Fibroblast of the aortic adventitia (primary cell): ENCODE measurements at places on chromosomes 1 and 21. TPM values are rescaled to one million over a fixed set of nuclear protein-coding genes. Genes with fewer than 3 reads are reported as not detected.

Gene C1orf105
- not detected in 2 replicates for total RNA-seq

Gene TFF2
- total RNA-seq, result not detected in 2 replicates

Gene OR2L13
- not detected in 2 replicates for total RNA-seq

Gene MSTO1
- 14.0 and 30.5 TPM in 2 replicates for total RNA-seq

GRCh38 chr1:112852276-112852675 lies 103.7 kb downstream of the SLC16A1 start:
- DNase-seq, result no peak

DNA sequence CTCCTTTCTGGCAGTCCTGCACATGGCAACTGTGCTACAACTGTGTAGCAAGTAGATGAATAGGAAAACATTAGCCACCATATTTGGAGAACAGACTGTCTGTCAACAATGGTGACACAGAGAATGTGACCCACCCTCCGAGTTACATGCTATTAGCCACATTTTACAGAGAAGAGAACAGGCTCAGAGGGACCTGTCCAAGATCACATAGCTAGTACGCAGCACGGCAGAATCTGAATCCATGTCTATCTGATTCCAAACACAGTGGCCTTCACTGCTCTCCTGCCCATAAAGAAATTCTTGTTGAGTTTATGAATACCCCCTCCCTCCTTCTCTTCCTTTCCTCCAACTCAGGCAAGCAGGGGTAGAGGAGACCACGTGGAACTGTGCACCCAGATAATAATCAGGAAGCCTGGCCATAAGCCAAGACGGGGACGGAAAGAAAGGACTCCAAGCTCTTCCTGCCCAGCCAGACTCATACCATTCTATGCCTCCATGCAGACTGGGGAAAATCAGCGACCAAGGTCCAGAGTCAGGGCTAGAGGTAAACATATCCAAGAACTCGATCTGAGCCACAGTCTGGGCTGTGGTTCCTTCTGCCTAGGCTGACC lies 78.8 kb downstream of the TRABD2B start:
- DNase-seq, result no peak

- no peak for DNase-seq
Measured at GRCh38 chr21:45467221-45467779, 62.3 kb downstream of the COL18A1 start.

GRCh38 chr1:1150100-1150499 lies 23.6 kb upstream of the TTLL10 start:
- no peak for DNase-seq

DNA sequence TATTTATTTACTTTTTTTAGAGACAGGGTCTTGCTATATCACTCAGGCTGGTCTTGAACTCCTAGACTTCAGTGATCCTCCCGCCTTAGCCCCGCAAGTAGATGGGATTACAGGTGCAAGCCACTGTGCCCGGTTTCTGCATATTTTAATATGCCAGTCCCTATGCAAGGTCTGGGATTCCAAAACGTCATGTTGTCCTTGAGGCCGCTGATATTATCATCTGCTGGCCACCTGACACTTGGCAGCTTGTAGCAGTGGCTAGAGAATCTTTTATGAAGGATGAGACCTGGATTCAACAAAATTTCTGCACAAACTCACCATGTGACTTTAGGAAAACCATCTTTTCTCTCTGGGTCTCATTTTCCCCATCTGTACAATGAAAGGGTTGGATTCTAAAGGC lies 32.9 kb upstream of the OSBPL9 start:
- DNase-seq, result no peak

- peak; percentile 85 for DNase-seq
Measured at GRCh38 chr1:218299416-218299815, 14.3 kb downstream of the RRP15 start.

DNA sequence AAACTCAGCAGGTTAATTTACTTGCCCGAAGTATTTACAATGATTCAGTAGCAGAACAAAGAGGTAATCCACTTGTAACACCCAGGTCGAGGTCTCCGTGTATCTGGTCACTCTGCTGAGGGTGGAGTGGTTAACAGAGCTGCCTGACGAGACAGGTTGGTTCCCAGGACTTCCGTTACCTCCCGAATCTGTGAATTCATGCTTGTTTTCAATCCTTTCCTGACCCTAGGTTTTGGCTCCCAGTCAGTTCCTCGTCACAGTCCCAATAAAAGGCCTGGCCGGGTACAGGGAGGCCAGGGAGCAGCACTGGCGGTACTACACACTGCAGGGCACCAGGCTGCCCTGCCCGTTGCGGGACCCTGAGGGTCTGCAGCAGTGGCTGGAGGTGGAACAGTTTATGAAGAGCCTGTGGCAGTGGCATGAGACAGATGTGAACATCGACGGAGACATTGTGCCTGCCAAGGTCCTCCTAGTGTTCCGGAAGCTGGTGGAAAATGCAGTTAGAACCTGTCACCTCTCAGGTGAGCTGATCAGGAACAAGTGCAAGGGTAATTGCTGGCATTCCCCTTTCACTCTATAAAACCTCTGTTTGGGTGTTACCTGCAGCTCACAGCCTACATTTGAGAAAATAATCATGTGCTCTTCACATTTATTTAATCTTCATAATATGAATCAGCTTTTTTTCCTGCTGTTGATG lies 12.8 kb downstream of the MAB21L3 start:
- DNase-seq, result no peak

- no peak for DNase-seq
Measured at GRCh38 chr1:53467391-53467790, 8.2 kb downstream of the DMRTB1 start.

GRCh38 chr1:12433323-12434053 lies 184.5 kb downstream of the DHRS3 start:
- peak; percentile 72 for DNase-seq

DNA sequence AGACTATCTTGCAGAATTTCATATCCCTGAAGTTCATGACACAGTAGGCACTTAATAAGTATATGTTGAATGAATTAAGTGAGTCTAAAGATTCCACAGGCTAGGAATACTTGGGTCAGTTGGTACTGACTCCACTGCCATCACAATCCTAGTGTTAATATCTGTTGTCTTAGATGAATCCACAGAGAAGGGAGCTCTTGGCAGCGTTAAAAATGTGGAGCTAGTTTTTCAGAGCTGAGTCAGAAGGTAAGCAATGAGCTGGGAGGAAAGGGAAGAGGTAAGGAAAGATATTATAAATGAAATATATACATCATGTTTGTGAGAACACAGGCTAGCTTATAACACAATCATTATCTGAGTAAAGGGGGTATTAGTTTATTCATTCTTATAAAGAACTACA lies 21.8 kb upstream of the GORAB start:
- no peak for DNase-seq
